ENCODE measurements at places on chromosomes 5 and 9.

- peak; percentile 23 for DNase-seq
Measured at GRCh38 chr5:107554776-107555424, 115.8 kb downstream of the EFNA5 start.

DNA sequence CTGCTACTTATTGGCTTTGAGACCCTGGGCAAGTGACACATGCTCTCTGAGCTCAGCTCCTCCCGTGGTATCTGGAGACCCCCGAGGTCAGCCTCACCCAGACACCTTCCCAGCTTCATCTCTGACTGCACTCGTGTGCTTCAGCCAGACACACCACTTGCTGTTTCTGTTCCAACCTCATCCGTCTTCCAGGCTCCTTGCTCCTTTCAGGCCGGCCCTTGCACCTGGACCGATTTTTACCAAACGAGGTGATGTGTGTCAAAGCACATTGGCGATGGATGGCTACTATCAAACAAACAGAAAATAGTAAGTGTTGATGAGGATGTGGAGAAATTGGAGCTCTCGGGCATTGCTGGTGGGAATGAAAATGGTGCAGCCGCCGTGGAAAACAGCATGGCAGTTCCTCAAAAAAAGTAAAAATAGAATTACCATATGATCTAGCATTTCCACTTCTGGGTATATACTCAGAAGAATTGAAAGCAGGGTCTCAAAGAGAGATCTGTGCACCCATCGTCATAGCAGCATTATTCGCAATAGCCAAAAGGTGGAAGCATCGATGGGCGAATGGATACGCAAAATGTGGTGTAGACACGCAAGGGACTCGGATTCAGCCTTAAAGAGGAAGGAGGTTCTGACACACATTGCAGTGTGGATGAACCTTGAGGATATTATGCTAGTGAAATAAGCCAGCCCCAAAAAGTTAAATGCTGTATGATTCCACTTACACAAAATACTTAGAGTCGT lies 96.1 kb upstream of the IER5L start:
- no peak for DNase-seq

DNA sequence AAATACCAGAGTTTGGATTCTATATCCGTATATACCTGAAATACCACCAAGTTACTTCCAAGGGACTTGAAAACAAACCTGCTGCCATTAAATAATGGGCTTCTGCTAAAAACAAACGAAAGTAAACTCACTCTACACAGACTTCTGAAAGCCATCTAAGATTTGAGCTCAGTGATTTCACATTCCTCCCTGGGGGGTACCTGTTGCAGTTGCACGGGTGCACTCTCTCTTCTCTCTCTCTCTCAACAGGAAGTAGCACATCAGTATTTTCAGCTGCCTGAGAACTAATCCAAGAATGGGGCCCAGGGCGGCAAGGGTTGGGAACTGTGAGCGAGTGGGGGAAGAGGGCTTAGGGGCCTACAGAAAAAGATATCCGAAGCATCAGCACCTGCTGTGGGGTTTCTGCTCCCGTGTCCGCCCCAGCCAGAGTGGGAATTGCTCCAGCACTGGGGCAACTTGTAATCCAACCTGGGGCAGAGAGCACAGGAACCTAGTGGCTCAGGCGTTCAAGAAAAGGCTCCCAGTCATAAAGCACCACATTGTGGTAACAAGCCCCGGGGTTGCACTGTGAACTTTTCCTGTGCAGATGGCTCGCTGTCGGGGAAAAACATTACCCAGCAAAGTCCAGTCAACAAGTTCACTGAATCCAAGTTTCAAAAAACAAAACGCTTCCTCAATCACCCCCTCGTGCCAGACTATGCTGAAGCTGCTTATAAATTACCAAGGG lies 99.8 kb downstream of the EFNA5 start:
- no peak for DNase-seq

GRCh38 chr5:135392256-135392655 lies 6.8 kb downstream of the MACROH2A1 start:
- no peak for DNase-seq

DNA sequence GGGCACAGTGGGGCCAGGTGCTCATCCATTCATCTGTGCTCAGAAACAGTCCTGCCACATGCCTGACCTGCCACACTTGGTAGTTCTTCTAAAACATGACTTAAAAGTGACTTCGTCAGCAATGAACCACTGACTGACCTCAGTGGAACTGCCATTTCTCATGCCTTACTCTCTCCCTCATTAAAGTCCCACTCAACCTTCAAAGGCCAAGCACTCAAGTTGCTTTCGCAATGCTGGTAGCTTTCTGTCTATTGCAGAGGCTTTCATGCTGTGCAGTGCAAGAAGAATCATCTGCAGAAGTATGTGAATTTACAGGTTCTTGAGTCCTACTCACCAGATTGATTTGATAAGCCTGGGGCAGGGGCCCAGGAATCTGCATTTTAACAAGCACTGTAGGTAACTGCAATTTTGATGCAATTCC lies 23.9 kb downstream of the B4GALT1 start:
- no peak for DNase-seq
